ENCODE measurements at places on chromosomes 2 and 18.

GRCh38 chr2:12721566-12722446 lies 5.1 kb downstream of the TRIB2 start:
- DNase-seq: no peak

DNA sequence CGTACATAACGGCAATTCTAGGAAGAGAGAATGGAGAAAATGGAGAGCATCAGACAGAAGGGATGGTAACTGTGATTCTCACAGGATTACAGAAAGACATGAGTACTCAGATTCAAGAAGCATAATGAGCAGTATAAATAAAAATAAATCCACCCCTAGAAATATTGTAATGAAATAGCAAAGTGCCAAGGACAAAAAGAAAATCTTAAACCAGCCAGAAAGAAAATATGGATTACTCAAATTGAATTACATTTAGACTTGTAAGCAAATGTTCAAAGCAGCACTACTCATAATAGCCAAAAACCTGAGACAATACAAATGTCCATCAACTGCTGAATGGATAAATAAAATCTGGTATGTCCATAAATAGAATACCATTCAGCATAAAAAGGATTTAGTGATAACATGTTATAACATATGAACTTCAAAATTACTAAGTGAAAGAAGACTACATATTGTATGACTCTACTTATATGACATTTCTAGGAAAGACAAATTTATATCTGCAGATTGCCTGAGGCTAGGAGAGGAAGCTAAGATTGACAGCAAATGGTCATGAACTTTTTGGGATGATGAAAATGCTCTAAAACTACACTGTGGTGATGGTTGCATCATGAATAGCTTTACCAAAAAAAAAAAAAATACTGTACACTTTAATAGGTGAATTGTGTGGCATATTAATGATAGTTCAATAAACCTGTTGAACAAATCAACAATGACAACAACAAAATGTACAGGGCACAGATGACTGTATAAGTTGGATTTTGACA lies 63.4 kb upstream of the SPTBN1 start:
- DNase-seq: no peak

DNA sequence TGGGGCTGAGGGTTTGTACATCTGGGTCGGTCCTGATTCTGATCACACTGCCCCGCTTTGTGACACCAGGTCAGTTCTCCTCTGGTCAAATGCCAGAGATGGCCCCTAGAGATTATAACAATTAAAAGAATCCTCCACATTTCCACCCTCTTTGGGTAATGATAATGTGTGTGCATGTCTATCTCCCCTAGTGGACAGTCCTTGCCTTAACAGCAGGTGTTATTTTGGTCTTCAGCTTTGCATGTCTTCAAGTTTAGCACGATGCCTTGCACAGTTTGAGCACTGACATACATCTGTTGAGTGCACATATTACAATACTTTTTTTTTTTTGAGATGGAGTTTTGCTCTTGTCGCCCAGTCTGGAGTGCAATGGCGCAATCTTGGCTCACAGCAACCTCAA lies 25.7 kb upstream of the COX7A2L start:
- DNase-seq: no peak

DNA sequence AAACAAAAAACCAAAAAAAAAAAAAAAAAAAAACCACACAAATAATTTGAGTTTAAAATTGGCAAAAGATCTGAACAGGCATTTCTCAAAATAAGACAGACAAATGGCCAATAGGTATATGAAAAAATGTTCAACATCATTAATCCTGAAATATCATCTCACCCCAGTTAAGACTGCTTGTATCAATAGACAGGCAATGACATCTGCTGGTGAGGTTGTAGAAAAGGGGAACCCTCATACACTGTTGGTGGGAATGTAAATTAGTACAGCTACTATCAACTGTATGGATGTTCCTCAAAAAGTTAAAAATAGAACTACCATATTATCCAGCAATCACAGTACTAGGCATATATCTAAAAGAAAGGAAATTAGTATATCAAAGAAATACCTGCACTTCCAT lies 523.1 kb downstream of the XIRP2 start:
- DNase-seq: no peak

- DNase-seq: no peak
Observed at GRCh38 chr18:74463254-74463653, 6.1 kb upstream of the DIPK1C start.

GRCh38 chr18:47321815-47322214 lies 70.4 kb upstream of the SKOR2 start:
- DNase-seq: no peak

DNA sequence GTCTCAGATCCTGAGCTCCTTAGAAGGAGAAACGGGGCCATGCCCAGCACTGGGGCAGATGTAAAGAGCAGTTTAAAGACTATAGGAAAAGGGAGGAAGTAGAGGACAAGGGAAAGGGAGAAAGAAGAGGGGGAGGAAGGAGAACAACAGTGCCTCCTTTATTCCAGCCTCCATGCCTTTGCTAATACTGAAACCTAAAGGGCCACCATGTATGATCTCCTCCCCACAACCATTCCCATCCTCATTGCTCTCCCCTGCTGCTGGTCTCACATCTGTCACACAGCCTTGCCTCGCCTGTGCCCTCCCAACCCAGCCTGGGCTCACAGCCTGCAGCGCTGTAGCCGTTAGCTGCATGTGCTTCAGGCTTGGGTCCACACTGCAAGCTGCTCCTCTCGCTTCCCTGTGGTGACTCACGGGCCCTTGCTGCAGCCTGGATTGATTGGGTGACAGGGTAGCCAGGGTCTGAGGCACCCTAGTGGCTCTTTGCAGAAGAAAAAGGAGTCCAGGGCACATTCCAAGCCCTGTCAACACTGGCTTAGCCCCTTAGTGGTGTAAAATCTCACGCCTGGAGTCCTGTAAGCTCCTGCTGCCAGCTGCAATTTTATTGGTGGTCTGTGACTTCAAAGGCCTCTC lies 281.9 kb downstream of the SRBD1 start:
- no peak for DNase-seq

- no peak for DNase-seq
Observed at GRCh38 chr18:6857300-6857699, 127.8 kb downstream of the ARHGAP28 start.

- peak; percentile 36 for DNase-seq
Observed at GRCh38 chr2:28408764-28409599, 16.3 kb downstream of the FOSL2 start.

DNA sequence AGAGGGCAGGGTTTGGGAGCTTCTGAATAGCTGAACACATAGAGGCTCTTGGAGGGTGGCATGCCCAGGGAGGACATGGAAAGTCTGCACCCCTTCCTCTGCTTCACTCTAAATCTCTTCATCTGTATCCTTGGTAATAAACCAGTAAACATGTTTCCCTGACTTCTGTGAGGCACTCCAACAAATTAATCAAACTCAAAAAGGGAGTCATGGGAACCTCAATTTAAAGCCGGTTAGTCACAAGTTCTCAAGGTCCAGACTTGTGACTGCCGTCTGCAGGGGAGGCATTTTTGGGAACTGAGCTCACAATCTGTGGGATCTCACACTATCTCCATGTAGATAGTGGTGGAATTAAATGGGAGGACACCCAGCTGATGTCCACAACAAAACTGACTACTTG lies 33.1 kb upstream of the STON1 start:
- DNase-seq: no peak

GRCh38 chr2:55649211-55649610 lies 31.8 kb upstream of the PPP4R3B start:
- DNase-seq: no peak

- DNase-seq: no peak
Observed at GRCh38 chr2:47551800-47552525, 149.0 kb downstream of the MSH2 start.

GRCh38 chr2:61922714-61923113 lies 17.2 kb downstream of the COMMD1 start:
- DNase-seq: no peak
